Dorsolateral prefrontal cortex (tissue), 122 donors: ENCODE measurements at places on chromosomes 1 and 21. TPM values are rescaled to one million over a fixed set of nuclear protein-coding genes. Genes with fewer than 3 reads are reported as not detected.

The DUSP12 gene
- 22.7 TPM for total RNA-seq

The CYYR1 gene
- total RNA-seq = 4.3 TPM

The HNRNPCL1 gene
- not detected for total RNA-seq

The TMEM51 gene
- total RNA-seq = 2.7 TPM

The EPHX1 gene
- total RNA-seq = 194 TPM

The NECTIN4 gene
- total RNA-seq = not detected

The TMCC2 gene
- 94.0 TPM for total RNA-seq

The KRTAP21-2 gene
- total RNA-seq = not detected

The LINGO4 gene
- not detected for total RNA-seq

The TNNT2 gene
- 23.5 TPM for total RNA-seq

The ZNF593OS gene
- not detected for total RNA-seq

The PRUNE1 gene
- total RNA-seq = 16.3 TPM

The TRIM46 gene
- 17.5 TPM for total RNA-seq

The PTPN22 gene
- 0.64 TPM for total RNA-seq

The OLIG2 gene
- total RNA-seq = 31.3 TPM

The KIAA0040 gene
- total RNA-seq = 4.5 TPM

The MARK1 gene
- 35.8 TPM for total RNA-seq

The AKT3 gene
- total RNA-seq = 535 TPM

The HSD11B1 gene
- 2.0 TPM for total RNA-seq

The TAF5L gene
- 17.9 TPM for total RNA-seq
